Right atrium auricular region (tissue), 2 donors: ENCODE measurements at places on chromosomes 1 and 21. TPM values are rescaled to one million over a fixed set of nuclear protein-coding genes. Genes with fewer than 3 reads are reported as not detected.

The CFHR2 gene
- total RNA-seq = not detected

The MATN1 gene
- not detected for total RNA-seq

The HSD11B1 gene
- total RNA-seq = 3.7 TPM

The KLHL21 gene
- 83.0 TPM for total RNA-seq

The UTS2 gene
- total RNA-seq = not detected

The S100A9 gene
- 199 TPM for total RNA-seq

The DNM3 gene
- total RNA-seq = 1.6 TPM

The SERTAD4 gene
- 6.5 TPM for total RNA-seq

The IGSF8 gene
- 20.1 TPM for total RNA-seq

The ARTN gene
- not detected for total RNA-seq

The CELA2A gene
- not detected for total RNA-seq

DNA sequence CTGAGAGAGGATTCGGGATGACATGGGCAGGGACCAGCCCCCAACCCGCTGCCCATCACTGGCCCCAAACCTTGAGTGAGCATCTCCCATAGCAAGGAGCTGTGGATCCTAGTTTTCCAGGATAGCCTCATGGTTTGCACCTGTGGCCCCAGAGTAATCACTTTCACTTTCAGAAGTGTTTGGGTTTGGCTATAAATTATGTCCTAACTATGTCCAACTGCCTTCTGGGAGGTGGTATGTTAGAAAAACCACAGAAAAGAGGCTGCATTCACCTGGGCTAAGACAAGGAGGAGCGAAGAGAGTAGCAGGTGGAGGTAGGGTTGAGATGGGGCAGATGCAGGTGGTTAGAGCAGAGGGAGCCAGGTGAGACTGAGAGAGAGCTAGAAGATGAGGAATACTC lies 19.4 kb upstream of the CLIC6 start:
- no peak overlapping the region for H3K4me3 ChIP-seq
- peak; percentile 11 for DNase-seq
- no peaks in the 10 kb centered on the region for H3K27me3 ChIP-seq
- H3K27ac ChIP-seq = no peak overlapping the region
- peaks cover 6% of the 10 kb centered on the region for H3K4me1 ChIP-seq

DNA sequence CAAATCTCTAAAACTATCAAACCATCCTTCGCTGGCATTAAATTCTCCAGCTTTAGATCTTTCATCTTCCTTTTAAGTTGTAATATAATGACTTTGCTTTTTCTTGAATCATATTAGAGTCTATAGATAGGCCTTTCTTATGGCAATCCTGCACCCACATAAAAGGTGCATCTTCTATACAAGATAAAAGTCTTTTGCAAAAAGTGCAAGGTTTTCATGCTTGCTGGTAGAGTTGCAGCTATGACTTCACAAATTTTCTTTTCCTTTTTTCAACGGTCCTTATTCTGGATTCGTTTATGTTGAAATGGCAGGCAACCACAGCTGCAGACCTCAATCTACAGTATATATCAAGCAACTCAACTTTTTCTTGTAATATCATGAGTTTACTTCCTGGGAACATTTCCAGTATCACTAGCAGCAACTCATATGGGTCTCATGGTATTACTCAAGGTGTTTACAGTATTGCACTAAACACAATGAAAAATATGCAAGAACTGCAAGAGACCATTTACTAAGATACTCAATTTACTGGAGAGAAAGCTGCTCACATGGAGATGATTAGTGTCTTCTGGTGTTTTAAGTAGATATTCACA lies 22.1 kb downstream of the OMA1 start:
- DNase-seq = no peak
- no peaks in the 10 kb centered on the region for H3K36me3 ChIP-seq
- no peak overlapping the region for H3K4me3 ChIP-seq
- no peaks in the 10 kb centered on the region for H3K27me3 ChIP-seq

DNA sequence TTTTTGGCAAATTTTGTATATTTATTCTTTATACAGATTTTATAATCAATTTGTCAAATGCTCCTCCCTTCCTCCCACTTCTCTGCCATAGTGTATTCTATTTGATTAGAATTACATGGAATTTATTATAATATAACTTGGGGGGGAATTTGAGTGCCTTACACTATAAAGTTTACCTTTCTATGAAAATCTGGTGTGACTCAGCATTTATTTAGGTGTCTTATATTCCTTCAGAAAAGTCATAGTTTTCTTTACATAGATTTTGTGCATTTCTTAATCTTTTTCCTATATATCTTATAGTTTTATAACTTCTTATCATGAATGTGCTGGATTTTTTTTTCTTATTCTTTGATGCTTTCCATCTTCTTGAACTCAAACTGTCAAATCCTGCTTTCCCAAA lies 21.3 kb downstream of the FASLG start:
- no peak for DNase-seq
- no peaks in the 10 kb centered on the region for H3K4me1 ChIP-seq
- no peak overlapping the region for H3K27ac ChIP-seq

GRCh38 chr1:34742667-34743270 lies 12.1 kb upstream of the GJB5 start:
- H3K36me3 ChIP-seq = no peaks in the 10 kb centered on the region
- DNase-seq = peak; percentile 60
- H3K27me3 ChIP-seq = no peaks in the 10 kb centered on the region
- no peak overlapping the region for H3K4me3 ChIP-seq
- H3K4me1 ChIP-seq = no peaks in the 10 kb centered on the region

GRCh38 chr1:64508629-64509028 lies 38.7 kb downstream of the CACHD1 start:
- no peak overlapping the region for H3K27ac ChIP-seq
- no peaks in the 10 kb centered on the region for H3K27me3 ChIP-seq
- H3K4me1 ChIP-seq = peaks cover 30% of the 10 kb centered on the region
- DNase-seq = no peak

DNA sequence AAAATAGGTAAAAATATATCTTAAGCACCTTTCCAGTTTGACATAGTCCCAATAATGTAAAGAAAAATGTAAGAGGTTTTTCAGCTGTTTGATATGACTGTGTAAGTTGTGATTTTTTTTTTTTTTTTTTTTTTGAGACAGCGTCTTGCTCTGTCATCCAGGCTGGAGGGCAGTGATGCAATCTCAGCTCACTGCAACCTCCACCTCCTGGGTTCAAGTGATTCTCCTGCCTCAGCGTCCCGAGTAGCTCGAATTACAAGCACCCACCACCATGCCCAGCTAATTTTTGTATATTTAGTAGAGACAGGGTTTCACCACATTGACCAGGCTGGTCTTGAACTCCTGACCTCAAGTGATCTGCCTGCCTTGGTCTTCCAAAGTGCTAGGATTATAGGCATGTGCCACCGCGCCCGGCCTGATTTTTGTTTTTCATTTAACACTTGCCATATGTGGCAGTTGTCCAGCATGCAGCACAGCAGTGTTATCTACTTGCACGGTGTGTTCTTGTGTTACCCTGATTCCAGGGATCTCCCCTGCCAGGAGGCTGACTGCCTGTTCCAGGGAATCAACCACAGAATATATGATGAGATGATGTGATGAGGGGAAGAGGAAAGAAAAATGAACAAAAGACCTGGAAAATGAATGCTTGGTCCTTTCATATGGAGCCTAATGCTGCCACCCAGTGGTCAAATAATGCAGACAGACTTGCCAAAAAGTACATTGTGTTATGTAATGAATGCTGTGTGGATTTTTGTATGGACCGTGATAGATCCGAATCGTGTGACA lies 79.0 kb downstream of the RAVER2 start:
- no peaks in the 10 kb centered on the region for H3K27me3 ChIP-seq
- peak overlapping the region; percentile 1 for H3K4me3 ChIP-seq
- DNase-seq = peak; percentile 74

DNA sequence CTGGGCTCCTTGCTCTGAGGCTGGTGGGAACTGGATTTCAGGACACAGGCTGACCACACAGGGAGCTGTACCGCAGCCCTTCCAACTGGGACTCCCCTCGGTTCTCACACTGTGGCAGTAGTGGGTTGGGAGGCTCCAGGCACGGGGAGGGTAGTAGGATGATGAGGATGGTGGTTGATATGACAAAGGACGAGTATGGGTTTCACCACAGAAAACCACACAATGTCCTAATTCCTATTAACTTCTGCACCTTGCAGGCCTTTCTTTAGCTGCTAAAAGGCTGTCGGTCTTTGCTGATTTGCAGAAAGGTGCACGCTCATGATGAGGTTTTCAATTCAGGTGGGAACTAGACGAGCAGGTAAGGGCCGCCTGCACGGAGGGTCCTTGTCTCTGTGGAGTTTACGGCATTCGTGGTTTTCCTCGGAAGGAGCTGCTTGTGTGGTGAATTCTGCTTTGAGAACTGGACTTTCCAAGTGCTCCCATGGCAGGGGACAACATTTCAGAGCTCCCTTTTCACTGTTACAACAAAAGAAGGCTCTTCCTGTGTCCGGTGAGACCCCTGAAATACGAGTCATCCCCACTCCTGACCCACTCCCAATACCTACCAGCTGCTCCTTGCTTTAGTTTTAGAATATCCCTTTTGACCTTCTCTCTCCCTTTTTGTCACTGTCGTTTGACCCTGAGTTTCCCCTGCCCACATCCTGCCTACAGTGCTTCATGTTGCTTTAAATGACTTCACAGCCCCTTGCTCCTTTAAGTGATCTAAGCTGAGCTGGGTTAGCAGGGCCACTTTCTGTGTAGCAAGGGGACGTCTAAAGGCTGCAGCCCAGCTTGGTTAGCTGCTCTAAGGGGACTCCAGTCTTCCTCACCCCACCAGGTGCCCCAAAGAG lies 125.1 kb downstream of the MRPS6 start:
- H3K4me1 ChIP-seq = peaks cover 32% of the 10 kb centered on the region
- no peaks in the 10 kb centered on the region for H3K36me3 ChIP-seq

DNA sequence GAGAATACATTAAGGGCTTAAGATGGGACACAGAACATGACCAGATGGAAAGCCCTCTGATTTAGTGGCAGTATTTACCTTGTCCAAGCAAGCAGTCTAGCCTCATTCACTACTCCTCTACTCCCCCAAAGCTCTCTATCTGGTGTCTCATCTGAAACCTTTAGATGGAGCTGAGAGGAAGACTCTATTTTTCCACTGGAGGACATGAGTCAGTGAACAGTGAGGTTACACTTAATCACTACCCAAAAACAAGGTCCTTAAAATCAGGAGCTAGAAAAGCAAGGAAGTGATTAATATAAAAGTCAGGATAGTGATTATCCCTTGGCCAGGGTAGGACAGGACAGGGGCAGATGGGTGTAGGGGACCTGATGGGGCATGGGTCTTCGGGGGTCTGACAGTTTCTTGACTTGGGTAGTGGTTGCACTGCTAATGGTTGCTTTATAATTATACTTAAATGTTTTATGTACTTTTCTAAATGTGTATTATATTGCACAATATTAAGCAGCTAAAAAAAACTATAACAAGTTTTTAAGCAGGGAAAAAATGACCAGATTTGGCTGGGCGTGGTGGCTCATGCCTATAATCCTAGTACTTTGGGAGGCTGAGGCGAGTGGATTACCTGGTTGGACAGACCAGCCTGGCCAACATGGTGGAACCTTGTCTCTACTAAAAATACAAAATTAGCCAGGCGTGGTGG lies 3.0 kb downstream of the PTPN22 start:
- no peaks in the 10 kb centered on the region for H3K36me3 ChIP-seq
- no peak overlapping the region for H3K27ac ChIP-seq
- no peaks in the 10 kb centered on the region for H3K27me3 ChIP-seq
- no peaks in the 10 kb centered on the region for H3K4me1 ChIP-seq
- no peak for DNase-seq

DNA sequence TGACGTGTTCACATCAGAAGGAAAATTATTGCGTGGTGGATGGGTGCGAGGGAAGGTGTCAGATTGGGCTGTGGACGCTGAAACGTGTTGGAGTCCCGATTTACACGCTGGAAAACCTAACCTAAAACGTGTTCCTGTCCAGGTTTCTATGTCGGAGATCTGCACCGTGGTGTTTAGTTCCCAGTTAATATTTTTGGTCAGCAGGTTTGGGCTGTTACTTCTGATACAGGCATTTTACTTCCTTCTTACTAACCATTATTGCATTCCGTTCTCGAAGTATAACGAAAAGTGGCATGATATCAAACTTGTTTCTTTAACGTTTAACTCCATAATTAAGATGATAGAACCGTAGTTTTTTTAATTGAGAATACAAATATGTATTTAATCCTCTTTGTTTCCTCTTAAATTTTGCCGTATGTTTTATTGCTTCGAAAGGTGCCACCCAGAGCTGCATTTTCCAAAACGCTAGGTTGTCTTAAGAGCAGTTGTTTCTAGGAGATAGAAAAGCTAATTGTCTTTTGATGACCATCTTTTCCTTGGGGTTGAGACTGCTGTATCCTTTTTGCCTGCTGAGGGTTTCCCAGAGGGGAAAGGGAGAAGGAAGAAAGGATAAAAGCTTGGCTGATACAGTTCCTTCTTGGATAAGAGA lies 1.3 kb downstream of the ADARB1 start:
- no peaks in the 10 kb centered on the region for H3K36me3 ChIP-seq
- peak overlapping the region; percentile 66 for H3K27ac ChIP-seq

- no peaks in the 10 kb centered on the region for H3K36me3 ChIP-seq
- H3K27me3 ChIP-seq = no peaks in the 10 kb centered on the region
- no peak overlapping the region for H3K27ac ChIP-seq
- no peak overlapping the region for H3K4me3 ChIP-seq
- H3K4me1 ChIP-seq = no peaks in the 10 kb centered on the region
- DNase-seq = no peak
These were observed 131.5 kb upstream of the ZNF644 start for GRCh38 chr1:91153341-91153740.
